Cardiac muscle cell (in vitro differentiated cells and primary cell): ENCODE measurements at places on chromosomes 6 and 20. TPM values are rescaled to one million over a fixed set of nuclear protein-coding genes. Genes with fewer than 3 reads are reported as not detected.
A peak's percentile ranks its signal among the peaks of the same experiment; 100 is the strongest.

GRCh38 chr6:157726892-157727628 lies 96.0 kb upstream of the SNX9 start:
- H3K27me3 ChIP-seq = no peaks in the 10 kb centered on the region
- no peaks in the 10 kb centered on the region for H3K4me1 ChIP-seq
- no peaks in the 10 kb centered on the region for H3K36me3 ChIP-seq
- no peak overlapping the region for H3K27ac ChIP-seq

GRCh38 chr6:57173886-57174510 lies 1.9 kb downstream of the BAG2 start:
- peak overlapping the region; percentile 50 for H3K4me3 ChIP-seq
- peaks cover 23% of the 10 kb centered on the region for H3K4me1 ChIP-seq
- DNase-seq = peak; percentile 77
- H3K27ac ChIP-seq = no peak overlapping the region
- H3K36me3 ChIP-seq = no peaks in the 10 kb centered on the region

- H3K27ac ChIP-seq = no peak overlapping the region
- DNase-seq = peak; percentile 87
- H3K4me1 ChIP-seq = no peaks in the 10 kb centered on the region
- H3K27me3 ChIP-seq = no peaks in the 10 kb centered on the region
- no peaks in the 10 kb centered on the region for H3K36me3 ChIP-seq
- H3K4me3 ChIP-seq = no peak overlapping the region
These were observed 8.6 kb upstream of the HECA start for GRCh38 chr6:139126255-139126654.

Gene MEI4
- 0.21 and 0.36 TPM in 2 replicates for total RNA-seq

DNA sequence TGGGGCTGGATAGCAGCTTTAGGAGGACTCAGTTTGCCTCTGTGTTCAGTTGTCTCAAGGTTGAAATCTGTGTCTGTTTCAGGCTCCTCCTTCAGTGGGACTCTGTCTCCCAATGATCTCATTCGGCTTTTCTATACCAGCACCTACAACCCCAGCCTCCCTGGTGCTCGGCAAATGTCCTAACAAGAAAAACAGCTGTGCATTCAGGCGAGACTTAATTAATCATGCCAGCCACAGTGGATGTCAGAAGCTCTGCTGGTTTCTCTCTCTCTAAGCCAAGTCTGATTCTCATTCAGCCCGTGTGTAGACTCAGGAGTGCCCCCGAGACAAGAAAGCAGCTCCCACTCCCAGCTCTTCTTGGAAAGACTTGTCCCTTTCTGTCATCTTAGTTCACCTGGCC lies 46.8 kb downstream of the SUN5 start:
- H3K4me3 ChIP-seq = no peak overlapping the region
- no peaks in the 10 kb centered on the region for H3K27me3 ChIP-seq
- no peak overlapping the region for H3K27ac ChIP-seq
- no peaks in the 10 kb centered on the region for H3K4me1 ChIP-seq

GRCh38 chr6:49464691-49465090 lies 1.5 kb downstream of the CENPQ start:
- H3K4me1 ChIP-seq = peaks cover 7% of the 10 kb centered on the region
- no peaks in the 10 kb centered on the region for H3K36me3 ChIP-seq
- DNase-seq = no peak
- H3K27me3 ChIP-seq = no peaks in the 10 kb centered on the region

DNA sequence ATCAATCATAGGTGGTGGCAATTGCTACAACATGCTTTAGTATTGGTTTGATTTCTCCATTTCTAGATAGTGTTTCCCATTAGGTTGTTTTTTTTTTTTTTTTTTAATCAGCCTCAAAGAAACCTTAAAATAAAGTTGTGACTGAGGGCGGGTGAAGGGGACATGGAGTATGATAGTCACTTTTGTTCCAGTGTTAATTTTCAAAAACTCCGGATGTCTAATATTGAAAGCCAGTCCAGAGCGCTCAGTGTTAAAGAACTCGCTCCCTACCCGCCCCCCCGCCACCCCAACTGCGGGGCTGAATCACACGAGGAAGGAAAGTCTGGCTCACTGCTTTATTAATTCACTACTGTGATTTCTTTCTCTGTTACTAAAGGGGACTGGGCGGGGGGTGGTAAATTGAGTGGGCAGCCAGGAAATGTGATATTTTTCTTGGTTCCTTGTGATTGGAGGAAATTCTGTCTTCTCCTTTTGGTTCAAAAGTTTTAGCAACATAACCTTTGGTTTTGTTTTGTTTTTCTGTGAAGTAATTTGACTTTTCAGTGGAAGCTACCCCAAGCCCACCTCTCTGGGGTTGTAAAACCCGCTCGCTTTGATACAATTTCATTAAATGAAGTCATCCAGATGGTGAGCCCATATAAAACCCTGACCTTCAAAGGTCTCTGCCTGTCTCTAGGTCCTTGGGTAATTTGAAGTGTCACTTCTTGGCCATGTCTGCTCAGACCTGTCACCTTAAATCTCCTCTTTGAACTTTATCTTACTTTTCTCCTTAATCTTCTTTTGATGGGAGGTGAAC lies 38.0 kb downstream of the TNFAIP3 start:
- no peaks in the 10 kb centered on the region for H3K36me3 ChIP-seq
- H3K27ac ChIP-seq = no peak overlapping the region
- no peak overlapping the region for H3K4me3 ChIP-seq
- no peaks in the 10 kb centered on the region for H3K27me3 ChIP-seq
